Activated CD8-positive, alpha-beta memory T cell treated with anti-CD3 and anti-CD28 coated beads for 1 hour (primary cell): ENCODE measurements at places on chromosomes 7 and 10.

- no peak for DNase-seq
Observed at GRCh38 chr7:80089366-80089765, 45.3 kb upstream of the GNAI1 start.

GRCh38 chr10:82680608-82681007, 805.6 kb downstream of the NRG3 start:
- DNase-seq, result no peak

DNA sequence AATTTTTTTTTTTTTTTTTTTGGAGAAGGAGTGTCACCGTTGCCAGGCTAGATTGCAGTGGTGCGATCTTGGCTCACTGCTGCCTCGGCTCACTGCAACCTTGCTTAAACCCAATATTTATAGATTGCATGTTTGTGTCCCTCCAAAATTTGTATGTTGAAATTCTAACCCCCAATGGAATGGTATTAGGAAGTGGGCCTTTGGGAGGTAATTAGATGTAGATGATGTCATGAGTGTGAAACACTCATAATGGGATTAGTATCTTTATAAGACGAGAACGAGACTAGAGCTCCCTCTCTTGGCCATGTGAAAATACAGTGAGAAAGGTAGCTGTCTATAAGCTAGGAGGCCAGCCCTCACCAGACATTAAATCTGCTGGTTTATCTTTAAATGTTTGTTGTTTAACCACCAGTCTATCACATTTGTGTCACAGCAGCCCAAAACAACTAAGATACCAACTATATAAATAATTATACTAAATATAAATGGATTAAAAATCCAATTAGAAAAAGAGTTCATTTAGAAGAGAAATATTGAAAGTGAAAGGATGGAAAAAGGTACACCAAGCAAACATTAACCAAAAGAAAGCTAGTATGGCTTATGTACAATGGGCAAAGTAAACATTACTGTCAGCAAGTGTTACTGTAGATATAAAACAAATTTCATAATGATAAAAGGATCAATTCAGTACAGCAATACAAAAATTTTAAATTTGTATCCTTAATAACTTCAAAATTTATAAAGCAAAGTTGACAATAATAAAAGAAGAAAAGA, 9.3 kb downstream of the TCAF1 start:
- DNase-seq, result no peak

- no peak for DNase-seq
Observed at GRCh38 chr7:39670934-39671333, 47.6 kb downstream of the RALA start.

GRCh38 chr7:149216402-149216801, 21.1 kb downstream of the ZNF282 start:
- DNase-seq, result no peak

GRCh38 chr7:18505870-18506460, 10.4 kb downstream of the HDAC9 start:
- no peak for DNase-seq

DNA sequence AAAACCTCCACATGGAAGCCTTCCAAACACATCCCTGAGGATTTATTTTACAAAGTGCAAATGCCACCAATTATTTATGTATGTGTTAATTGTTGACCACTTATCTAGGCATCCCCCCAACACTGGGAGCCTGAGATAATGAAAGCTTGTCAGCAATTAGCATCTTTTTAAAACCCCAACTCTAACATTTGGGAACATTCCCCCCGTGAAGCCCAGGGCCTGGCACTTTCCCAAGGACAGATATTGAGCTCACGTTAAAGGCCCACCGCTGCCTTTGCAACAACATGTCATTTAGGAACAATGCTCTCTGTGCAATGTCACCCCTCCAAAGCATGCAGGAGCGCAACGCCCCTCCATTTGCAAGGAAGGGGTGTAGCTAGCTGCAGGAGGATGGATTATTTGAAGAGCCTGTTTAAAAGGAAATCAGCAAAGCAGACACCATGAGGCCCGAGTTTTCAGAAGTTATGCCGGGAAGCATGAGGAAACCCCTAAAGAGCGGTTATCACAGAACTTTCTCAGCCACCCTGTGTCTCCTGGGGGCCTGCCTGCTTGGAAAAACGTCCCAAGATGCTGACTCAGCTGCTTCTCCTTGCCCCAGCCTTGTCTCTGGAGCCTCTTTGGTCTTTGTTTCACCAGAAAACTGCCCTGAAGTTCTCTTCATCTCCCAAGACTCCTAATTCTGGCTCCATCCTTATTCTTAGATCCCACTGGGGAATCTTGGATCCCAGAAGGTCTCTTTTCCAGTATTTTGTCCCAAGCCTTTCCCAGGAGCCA, 444.1 kb downstream of the GRID1 start:
- no peak for DNase-seq

DNA sequence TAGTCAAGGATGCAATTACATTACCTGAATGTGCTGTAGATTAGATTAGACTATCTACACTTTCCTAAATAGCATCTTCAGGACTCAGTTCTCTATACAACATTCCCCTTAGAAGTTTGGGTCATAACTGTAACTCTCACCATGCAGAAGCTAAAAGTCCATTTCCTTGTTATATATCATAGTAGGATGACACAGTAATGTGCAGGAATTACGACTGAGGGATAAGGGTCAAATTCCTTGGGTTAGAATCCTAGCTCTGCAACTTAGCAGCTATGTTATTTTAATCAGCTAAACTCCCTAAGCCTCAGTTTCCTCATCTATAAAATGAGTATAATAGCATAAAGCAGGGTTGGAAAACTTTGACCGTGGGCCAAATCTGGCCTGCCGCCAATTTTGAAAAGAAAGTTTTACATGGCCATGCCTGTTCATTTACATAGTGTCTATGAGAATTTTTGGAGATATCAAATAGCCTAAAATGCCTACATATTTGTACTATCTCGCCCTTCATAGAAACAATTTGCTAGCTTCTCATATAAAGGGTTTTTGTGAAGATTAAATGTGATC, 14.8 kb downstream of the NRCAM start:
- no peak for DNase-seq

DNA sequence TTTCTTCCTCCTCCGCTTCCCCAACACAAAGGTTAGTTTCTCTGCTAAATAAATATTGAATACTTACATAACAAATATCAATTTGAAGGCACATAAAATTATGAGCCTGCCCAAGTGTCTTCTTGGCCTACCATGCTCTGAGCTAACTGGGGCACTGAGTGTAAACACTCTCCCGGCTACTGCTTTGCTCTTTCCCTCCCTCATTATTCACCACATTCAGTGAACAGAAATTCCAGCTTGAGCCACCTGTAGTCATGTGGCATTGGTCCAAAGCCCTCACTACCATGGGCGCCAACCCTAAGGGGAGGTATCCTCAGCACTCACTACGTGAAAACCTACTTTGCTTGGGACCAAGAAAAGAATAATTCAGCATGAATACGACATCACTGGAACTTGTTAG, 409.0 kb downstream of the KCNMA1 start:
- no peak for DNase-seq

DNA sequence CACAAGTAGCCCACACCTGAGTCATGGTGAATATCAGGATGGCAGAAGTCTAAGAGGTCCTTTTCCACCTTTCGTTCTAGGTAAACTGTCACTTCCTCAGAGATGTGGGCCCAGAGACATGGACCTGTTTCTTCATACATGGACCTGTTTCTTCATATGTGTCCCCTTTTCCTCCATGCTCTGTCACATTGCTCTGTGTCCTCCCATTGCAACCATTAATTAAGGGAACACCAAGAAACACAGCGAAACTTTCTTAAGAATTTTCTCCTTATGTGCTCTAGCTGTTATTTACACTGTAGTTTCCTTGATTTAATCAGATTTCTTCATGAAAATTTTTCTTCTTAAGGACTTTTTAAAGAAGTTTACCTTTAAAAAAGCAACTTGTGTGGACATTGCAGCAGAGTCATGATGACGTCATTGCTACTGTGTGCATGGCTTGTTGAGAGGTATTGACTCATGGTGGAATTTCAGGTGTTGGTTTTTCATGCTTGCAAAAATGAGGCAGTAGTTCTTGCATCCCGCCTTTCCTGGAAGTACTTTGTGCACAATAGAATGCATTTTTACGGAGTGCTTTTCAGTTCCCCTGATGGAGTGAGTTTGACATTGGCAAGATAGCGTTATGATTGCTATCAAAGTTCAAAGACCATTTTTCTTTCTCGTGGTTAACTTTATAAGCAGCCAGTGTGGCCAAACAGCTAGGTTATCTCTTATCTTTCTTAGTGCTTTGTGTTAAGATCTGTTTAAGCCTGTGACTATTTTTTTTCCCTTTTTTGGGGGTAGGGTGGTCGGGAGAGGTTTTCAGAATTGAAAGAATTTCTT, 37.7 kb downstream of the CFAP58 start:
- no peak for DNase-seq

- no peak for DNase-seq
Observed at GRCh38 chr7:117349570-117349969, 26.7 kb upstream of the WNT2 start.

- no peak for DNase-seq
Observed at GRCh38 chr7:18960725-18961124, 156.7 kb downstream of the TWIST1 start.

DNA sequence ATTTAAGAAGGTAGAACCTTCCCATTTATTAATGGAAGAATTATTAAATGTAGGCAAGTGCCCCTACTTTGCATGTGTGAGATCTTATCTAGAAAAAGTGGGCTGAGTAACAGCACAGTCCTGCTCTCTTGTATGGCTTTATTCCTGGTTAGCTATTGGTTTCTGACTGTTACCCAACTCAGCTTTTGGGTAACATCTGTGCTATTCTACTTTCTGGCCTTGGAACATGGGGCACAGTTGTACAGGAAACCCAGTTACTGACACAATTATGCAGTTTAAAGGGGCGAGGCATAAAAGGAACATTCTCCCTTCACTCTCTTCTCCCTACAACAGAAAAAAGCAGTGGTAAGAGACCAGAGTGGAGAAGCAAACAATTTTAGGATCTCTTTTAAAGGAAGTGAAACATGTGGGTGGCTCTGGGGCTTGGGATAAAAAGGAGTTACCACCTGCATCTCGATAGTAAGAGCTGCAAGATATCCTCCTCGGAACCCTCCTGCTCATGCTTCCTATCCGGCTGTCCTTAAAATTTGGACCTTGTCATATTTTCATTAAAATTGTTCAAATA, 16.0 kb downstream of the NUDT5 start:
- DNase-seq, result no peak

- DNase-seq, result no peak
Observed at GRCh38 chr7:98283127-98283886, 1.8 kb downstream of the BRI3 start.

DNA sequence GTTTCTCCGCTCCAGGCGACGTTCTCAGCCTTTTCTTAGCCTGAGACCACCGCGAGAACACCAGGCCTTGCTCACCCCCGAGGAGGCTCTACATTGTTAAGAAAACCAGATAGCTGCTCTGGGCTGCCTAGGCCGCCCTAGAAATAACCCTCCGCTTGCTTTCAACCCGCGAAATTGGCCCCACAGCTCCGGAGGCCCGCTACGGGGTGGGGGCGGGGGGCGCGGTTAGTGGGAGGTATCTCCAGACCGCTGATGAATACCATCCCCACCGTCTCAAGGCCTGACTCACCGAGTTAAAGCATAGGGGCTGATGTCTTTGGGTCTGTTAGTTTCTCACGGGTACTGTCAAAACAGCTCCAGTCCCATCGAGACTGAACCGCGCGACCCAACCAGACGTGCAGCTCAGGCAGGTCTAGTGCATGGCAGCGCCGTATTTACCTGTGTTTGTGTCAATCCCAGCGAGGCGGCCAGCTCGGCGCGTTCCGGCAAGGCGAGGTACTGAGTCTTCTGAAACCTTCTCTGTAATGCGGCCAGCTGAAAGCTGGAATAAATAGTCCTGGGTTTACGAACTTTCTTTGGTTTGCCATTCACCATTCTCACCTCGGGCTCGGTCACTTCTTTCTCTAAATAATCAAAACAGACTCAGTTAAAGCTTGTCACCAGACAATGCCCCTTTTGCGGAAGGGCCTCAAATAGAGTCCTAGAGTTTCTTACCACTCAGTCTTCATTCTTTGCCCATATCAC, 2.7 kb downstream of the DLX5 start:
- no peak for DNase-seq

- DNase-seq, result no peak
Observed at GRCh38 chr7:114886241-114886640, 35.7 kb upstream of the MDFIC start.

DNA sequence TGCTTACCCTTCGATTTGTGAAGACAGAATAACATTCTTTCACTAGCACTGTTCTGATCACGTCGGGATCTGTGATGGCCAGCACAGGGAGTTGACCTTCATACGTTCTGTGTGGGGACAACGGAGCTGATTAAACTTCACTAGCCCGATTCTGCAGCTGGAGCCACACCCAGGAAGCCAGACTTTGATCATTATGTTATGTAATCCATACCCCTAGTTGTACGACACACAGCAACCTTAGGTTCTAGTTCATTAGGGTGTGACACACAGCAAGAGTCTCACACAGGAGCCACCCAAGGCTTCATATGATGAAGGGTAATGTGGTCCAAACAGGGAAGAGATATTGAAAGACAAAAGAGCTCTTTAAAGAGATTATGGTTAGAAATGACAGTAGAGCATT, 7.2 kb downstream of the CYP3A5 start:
- no peak for DNase-seq

GRCh38 chr7:158472596-158472995, 115.0 kb downstream of the PTPRN2 start:
- no peak for DNase-seq

DNA sequence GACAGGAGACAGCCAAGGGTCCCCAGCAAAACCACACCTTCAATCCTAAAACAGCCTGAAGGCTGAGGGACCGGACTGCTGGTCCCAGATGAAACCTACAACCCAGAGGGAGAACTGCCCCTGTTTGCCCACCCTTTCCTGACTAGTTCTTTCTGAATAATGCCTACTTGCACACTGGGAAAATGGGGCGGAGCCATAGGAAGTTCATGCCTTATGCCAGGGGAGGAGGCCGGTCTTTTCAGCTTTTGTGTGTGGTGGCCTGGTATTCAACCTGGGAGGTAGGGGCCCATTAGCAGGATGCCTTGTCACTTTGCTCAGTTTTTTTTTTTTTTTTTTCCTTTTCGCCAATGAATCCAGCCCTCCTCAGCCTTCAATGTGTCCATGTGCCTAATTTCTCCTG, 20.7 kb downstream of the TOMM7 start:
- DNase-seq, result no peak

DNA sequence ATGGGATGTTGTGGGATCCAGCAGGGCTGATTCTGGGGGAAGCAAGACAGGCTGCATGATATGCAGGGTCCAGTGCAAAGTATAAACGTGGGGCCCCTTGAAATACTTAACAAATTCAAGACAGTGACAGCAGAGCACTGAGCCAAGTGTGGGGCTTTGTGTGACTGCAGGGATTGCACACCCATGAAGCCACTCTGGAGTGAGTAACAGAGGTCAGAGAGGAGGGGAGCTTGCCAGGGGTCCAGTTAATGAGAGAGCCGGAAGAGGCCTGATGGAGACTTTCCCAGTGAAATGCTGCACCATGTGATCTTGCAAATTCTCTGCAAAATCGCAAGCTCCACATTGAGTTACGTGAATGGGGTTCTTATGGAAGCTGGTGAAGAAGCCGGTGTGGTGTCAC, 5.6 kb downstream of the NPVF start:
- no peak for DNase-seq

- no peak for DNase-seq
Observed at GRCh38 chr7:50727711-50728110, 55.0 kb downstream of the GRB10 start.
